ENCODE measurements at places on chromosomes 4 and X.

- no peak for DNase-seq
Observed at GRCh38 chr4:110248831-110249253, 50.4 kb upstream of the ELOVL6 start.

DNA sequence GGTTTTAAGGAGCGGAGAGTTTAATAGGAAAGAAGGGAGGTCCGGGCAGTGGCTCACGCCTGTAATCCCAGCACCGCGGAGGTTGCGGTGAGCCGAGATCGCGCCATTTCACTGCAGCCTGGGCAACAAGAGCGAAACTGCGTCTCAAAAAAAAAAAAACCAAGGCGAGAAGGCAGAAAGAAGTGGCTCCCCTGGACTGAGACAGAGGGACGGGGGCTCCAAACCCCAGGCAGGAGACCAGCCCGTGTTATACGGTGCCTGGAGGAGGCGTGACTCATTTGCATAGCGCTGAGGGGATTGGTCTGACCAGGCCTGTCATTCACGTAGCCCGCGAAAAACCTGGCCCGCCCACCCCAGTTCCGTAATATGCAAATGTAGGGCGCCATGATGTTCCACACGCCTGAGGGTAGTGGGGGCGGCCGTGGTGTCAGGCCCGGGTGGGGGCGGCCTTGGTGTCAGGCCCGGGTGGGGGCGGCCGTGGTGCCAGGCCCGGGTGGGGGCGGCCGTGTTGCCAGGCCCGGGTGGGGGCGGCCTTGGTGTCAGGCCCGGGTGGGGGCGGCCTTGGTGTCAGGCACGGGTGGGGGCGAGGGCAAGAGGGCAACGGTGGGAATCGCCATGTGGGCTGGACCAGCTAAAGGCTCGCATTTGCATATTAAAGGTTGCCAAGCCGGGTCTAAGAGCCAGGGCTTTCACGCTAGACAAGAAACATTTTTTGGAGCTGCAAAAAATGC lies 2.1 kb downstream of the PLCXD1 start:
- DNase-seq = peak; percentile 76

GRCh38 chrX:56343664-56344063 lies 111.5 kb downstream of the KLF8 start:
- DNase-seq = no peak

- DNase-seq = no peak
Observed at GRCh38 chrX:9966775-9967408, at the start of gene CLDN34. Gene CLDN34, plus strand, starts transcription at chrX:9967358. Its CDS starts 0 bp downstream, at chrX:9967358.

DNA sequence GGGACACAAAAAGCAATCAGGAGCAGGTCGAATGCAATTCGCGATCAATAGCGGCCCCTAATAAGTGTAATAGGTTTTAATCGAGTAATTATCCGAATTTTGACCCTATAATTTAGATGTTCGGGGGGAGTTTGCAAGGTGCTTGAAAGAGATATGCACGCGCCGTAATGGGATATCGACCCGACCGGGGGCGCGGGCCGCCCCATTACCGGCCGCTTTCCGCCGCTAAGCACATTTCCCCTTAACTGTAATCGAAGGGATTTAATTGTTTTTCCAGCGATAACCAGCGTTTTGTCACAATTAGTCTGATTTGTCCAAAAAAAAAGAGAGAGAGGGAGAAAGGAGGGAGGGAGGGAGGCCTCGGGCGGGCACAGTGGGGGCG lies 997 bp downstream of the NKX1-1 start:
- DNase-seq = no peak

DNA sequence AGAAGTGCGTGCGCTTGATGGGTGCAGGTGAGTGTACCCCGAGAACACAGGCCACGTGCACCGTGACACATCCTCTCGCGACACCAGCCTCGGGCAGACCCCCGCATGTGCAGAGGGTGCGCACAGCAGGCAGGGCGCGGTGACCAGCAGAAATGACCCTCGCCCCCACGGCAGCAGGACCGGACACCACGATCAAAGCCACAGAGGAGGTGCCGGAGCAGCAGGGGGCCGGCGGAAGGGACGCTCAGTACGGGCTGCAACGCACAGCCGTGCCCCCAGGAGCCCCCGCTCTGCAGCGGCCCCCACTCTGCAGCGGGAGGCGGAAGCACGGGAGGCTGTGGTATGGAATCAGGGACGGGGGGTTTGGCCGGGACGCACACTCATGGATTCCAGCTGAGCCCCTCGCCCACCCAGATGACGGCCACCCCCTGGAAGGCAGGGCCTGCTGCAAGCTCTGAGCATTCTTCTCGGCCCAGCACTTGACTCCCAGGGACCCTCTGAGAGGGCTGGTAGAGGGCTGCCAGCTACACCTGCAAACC lies 17.1 kb downstream of the PPP2R3B start:
- no peak for DNase-seq

- DNase-seq = no peak
Observed at GRCh38 chr4:19883841-19884240, 367.9 kb upstream of the SLIT2 start.

- DNase-seq = no peak
Observed at GRCh38 chrX:48548871-48549270, 9.4 kb downstream of the TBC1D25 start.

DNA sequence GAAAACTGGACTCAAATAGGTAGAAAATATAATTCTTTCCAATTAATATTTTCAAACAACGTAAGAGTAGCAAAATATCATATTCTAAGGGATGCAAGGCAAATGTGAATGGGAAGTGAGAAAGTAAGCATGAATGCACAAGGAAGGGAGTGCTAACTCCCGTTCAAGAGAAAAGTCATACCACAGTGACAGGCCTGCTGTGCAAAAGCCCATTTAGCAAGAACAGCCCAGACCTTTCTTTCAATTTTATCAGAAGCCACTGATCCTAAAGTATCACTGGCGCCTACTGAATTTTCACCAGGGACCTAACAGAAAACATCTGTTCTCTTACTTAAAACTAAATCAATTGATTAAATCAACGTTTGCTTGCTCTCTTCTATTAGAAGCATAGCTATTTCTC lies 157.9 kb upstream of the DKK2 start:
- no peak for DNase-seq

- no peak for DNase-seq
Observed at GRCh38 chr4:14532436-14532835, 469.8 kb upstream of the CPEB2 start.
